ENCODE measurements at places on chromosomes 11 and 22.

DNA sequence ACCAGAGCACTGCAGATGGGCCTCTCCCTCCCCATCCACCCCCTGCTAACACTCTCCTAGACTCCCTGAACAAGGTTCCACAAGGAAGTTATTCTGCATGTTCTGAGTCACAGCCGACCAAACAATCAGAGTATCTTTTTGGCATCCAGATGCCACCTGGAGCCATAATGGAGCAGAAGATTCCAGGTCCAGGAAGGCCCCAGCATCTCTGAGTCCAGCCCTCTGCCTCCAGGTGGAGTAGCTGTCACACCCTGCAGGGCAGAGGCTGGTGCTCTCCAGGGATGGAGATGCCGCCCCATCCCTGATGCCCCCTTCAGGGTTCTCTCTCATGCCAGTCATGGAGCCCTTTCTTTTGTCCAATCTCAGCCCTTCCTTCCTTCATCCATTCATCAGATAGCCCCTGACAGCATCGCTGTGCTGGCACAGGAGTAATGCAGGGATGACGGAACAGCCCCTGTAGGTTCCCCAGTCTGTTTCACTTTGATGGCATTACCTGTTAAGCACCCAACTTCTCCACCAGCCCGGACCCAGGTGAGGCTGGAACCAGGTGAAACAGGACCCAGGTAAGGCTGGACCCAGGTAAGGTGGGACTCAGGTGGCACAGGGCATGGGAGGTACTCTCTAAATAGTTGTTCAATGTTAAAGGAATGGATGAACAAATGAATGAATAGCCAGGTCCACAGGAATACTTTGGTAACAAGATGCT lies 20.1 kb upstream of the TSKU start:
- no peak for DNase-seq

- no peak for DNase-seq
Measured at GRCh38 chr11:27573024-27573423, 66.5 kb upstream of the LIN7C start.

- no peak for DNase-seq
Measured at GRCh38 chr11:26930518-26931247, 63.2 kb upstream of the FIBIN start.

- DNase-seq, result no peak
Measured at GRCh38 chr11:42806191-42806590, 505.6 kb upstream of the API5 start.

GRCh38 chr11:130711193-130711592 lies 205.1 kb downstream of the SNX19 start:
- DNase-seq, result no peak

DNA sequence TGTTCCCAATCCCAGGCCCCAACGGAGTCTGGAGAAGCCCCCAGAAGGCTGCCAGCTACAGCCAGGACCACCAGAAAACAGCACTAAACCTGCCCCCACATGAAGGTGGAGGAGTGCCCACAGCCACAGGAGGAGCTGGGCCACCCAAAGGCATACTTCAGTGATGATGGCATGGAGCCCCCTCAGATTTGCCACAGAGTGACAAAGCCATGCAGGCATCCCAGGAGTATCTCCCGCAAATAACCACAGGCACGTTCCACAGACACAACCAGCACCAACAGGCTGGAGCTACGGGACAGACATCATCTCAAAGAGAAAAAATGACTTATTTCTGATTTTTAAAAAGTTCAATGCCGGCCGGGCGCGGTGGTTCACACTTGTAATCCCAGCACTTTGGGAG lies 10.6 kb downstream of the CARS1 start:
- DNase-seq, result no peak

GRCh38 chr11:369336-370018 lies at the start of gene B4GALNT4:
B4GALNT4 (plus strand) TSS chr11:369499; CDS start chr11:369804, 305 bp downstream.
- no peak for DNase-seq

DNA sequence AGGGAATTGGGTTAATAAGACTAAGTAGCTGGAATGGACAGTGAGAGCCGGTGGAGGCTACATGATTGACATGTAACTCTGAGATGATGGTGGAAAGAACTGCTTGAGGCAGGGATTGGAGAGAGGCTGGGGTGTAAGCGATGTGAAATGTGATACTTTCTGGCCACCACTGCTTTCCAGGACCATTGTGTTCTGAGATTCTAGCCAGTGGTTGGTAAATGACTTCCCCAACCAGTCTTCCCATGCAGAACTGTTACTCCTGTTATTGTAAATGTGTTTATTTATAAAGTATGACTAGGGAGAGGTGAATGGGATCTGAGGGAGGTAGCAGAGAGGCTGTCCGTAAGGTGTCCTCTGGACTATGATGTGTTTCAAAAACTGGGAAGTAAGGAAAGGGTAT lies 18.1 kb downstream of the EXT2 start:
- DNase-seq, result no peak

GRCh38 chr11:125299821-125300220 lies 135.3 kb downstream of the PKNOX2 start:
- DNase-seq, result no peak

DNA sequence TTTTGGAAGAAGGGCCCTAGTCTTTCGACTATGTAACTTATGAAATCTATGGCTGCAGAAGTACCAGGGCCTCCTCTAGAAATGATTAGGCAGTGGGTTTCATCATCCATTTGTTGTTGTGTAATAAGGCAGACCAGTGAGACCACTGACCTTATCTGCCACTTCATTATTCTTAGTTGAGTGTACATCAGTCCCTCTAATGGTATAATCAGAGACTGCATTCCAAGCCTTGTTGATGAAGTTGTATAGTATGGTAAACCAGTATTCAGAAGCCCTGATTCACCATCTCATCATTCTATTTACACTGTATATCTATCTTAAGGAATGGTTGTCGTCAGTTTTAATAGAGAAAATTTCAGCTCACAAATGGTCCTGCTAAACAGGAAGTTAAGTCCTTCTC lies 32.2 kb upstream of the GRIA4 start:
- DNase-seq, result no peak

DNA sequence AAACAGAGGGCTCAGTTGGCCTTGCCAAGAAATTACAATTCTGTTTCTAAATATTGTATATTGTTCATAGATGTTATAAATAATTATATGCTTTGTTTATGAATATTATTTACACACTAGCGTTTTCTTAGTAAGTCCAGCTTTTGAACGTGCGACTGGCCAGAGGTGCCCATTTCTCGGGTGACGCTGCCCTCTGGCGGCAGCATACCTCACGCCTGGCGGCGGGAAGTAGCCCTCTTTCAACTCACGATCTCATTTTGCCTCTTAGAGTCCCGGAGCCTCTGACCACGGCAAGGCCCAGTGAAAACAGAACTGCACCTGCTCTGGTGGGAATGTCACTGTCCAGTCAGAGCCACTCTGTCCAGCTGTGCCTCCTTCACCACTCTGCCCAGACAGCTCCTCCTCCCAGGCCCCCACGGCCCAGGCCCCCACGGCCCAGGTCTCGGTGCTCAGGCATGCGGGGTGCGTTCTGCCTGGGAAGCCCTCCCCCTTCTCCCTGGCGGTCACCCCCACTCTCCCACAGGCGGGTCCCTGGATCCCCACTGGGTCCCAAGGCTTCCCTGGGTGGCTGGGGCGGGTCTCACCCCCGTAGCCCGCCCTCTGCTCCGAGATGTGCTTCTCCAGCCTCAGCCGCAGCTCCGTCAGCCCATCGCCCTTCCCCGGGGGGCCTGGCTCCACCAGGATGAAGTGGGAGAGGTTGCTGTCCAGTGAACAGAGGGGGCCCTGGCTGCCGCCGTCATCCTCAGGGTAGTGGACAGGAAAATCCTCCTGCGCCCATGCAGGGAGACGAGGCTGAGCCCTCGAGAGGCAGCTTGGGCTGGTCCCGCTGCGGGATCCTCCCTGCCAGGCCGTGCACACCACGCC lies 19.3 kb downstream of the TSSC4 start:
- peak; percentile 57 for DNase-seq

- no peak for DNase-seq
Measured at GRCh38 chr11:12949453-12949852, 59.7 kb upstream of the RASSF10 start.

GRCh38 chr11:41985799-41986198 lies 526.3 kb upstream of the LRRC4C start:
- DNase-seq, result no peak

DNA sequence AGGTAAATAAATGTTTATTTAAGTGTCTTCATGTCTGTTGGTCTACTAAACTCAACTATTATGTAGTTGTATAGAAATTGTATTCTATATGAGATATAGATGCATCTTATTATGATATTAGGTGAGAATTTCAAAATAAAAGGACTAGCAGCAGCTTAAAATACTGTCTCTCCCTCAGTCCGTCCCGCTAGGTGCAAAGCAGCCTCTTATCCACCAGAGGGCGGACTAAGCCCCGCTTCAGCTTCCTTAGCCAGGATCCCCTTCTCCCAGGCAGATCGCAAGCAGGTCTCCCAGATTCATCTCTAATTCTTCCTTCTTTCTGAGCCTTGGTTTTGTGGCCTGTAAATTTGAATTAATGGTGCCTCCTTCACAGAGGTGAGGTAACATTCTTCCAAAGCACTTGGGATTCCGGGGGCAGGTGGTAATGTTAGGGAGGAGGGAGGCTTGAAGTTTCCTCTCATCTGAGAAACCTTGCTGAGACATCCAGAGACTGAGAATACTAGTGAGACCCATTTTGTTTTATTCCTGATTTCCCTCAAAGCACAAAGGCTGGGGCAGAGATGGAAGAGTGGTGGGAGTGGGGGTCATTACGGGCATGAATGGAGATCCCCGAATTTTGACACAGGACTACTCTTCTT lies 13.5 kb upstream of the INSC start:
- peak; percentile 79 for DNase-seq

- no peak for DNase-seq
Measured at GRCh38 chr11:124050748-124051147, 9.6 kb upstream of the OR10G7 start.

GRCh38 chr11:2459016-2459725 lies 14.4 kb downstream of the KCNQ1 start:
- no peak for DNase-seq

GRCh38 chr22:46976143-46976542 lies 213.7 kb downstream of the TBC1D22A start:
- DNase-seq, result no peak
